ENCODE measurements at places on chromosomes 13 and 19. TPM values are rescaled to one million over a fixed set of nuclear protein-coding genes. Genes with fewer than 3 reads are reported as not detected.

Gene FUT3
- not detected for total RNA-seq

Gene LSR
- total RNA-seq: 0.29 TPM

Gene DPP9
- total RNA-seq: 45.6 TPM

Gene OR10H1
- not detected for total RNA-seq

Gene SGCG
- total RNA-seq: 0.70 TPM

Gene SIGLEC12
- not detected for total RNA-seq

Gene SYT5
- total RNA-seq: not detected

Gene SCEL
- not detected for total RNA-seq

Gene ZNF221
- total RNA-seq: 9.2 TPM
